ENCODE measurements at places on chromosomes 2 and 18.

DNA sequence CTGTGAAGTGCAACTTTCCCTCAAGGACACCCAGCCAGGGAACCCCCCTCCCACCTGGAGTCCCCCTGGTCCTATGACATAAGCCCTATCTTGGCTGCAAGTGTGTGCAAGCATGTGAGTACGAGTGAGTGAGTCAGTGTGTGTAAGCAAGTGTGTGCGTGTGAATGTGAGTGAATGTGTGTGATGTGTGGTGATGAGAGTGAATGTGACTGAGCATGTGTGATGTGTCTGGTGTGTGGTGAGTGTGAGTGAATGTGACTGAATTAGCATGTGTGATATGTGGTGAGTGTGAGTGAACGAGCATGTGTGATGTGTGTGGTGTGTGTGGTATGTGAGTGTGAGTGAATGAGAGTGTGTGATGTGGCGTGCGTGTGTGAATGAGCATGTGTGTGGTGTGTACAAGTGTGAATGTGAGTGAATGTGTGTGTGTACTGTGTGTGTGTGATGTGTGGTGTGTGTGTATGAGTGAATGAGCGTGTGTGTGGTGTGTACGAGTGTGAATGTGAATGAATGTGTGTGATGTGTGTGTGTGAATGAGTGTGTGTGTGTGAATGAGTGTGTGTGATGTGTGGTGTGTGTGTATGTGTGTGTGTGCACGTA lies 68.8 kb upstream of the SMAD7 start:
- no peak for DNase-seq

DNA sequence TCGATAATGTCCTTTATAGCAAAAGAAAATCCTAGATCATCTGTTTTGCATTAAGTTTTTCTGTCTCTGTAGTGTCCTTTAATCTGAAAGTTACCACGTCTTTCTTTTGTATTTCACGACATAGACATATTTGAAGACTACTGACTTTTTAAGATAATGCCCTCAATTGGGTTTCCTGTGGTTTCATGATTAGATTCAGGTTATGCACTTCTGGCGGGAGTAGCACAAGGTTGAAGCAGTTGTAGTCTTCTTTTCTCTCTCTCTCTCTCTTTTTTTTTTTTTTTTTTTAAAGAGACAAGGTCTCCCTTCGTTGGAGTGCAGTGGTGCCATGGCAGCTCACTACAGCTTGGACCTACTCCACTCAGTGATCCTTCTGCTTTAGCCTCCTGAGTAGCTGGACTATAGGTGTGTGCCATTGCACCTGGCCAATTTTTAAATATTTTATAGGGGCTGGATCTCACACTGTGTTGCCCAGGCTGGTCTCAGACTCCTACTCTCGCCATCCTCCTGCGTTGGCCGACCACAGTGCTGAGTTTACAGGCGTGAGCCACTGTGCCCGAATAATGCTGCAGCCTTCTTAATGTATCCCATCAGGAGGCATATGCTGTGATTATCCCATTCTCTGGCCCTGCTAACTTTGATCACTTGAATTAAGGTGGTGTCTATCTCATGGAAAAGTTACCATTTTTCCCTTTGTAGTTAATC lies 3.9 kb downstream of the INPP4A start:
- DNase-seq: no peak

DNA sequence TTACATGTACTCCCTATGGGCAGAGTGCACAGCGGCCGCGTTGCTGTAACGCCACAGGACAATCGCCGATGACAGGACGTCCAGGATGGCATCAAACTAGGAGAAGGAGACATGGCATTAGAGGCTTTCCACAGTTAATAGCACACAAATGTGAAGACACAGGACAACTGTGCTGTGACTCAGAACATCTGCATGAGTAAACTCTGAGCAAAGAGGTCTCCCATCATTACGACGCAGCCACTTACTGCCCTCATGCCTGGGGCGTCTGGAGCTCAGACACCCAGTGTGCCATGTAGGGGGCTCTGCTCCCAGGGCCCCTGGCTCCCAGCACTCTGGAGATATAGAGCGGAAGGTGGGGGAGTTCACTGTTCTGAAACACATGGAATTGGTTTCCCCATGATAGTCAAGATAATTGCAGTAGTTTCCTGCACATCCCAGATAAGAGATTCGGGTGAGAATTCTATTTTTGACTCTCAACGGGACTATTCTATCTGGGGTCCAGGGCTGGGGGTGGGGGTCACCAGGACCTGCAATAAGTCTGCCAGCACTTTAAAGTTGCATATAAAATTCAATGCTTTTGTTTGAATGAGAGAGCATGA lies 168.1 kb downstream of the TMEM163 start:
- DNase-seq: no peak

GRCh38 chr2:113847144-113847543 lies 42.7 kb upstream of the ACTR3 start:
- no peak for DNase-seq

GRCh38 chr2:110143982-110144381 lies 28.4 kb upstream of the MALL start:
- DNase-seq: no peak

DNA sequence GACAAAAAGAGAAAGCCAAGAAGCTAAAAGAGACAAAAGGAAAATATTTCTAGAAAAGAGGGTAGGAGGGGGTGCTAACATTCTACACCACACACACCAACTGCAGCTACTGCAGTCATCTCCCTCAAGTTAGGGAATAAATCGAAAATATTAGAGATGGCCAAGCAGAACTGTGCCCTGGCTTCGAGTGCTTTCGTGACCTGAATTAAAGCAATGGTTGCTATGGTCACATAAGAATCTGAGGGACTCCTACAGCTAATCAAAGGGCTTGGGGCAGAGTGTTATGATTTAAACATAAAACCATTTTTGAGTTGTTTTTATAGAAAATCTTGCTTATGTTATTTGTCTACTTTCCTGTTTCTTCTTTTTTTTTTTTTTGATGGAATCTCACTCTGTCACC lies 159.6 kb upstream of the HNRNPA3 start:
- no peak for DNase-seq

GRCh38 chr2:63064197-63064596 lies 13.6 kb downstream of the OTX1 start:
- DNase-seq: no peak

- no peak for DNase-seq
Measured at GRCh38 chr18:12287131-12287681, 20.8 kb upstream of the TUBB6 start.

DNA sequence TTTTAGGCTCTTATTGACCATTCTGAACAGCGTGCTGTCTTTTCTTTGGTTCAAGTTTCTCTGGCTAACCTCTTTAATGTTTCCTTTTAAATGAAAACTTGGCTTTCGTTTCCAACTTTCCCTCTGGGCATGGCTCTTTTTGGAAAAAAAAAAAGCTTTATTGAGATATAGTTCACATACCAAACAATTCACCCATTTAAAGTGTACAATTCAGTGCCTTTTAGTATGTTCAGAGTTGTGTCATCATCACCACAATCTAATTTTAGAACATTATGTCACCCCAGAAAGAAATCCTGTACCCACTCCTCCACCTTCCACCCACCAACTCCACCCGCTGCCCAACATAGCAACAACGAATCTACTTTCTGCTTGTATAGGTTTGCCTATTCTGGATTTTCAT lies 322.4 kb downstream of the ADCYAP1 start:
- no peak for DNase-seq

GRCh38 chr2:222450021-222450420 lies 25.7 kb downstream of the SGPP2 start:
- no peak for DNase-seq
